ENCODE measurements at places on chromosomes 5 and 9. TPM values are rescaled to one million over a fixed set of nuclear protein-coding genes. Genes with fewer than 3 reads are reported as not detected.

The F12 gene
- 0.35 TPM for total RNA-seq

The CCNO gene
- total RNA-seq: not detected

The MAST4 gene
- 54.1 TPM for total RNA-seq

The FRRS1L gene
- total RNA-seq: not detected

The TMEM167A gene
- 46.7 TPM for total RNA-seq

The SLC6A7 gene
- total RNA-seq: not detected

The LRRC70 gene
- 4.6 TPM for total RNA-seq

The TMEM252 gene
- total RNA-seq: not detected

The PCDHA1 gene
- not detected for total RNA-seq

The ENTPD8 gene
- total RNA-seq: not detected

The CDH10 gene
- not detected for total RNA-seq

The INSL6 gene
- not detected for total RNA-seq

The CD180 gene
- not detected for total RNA-seq

The NFX1 gene
- 36.8 TPM for total RNA-seq

The FAM163B gene
- total RNA-seq: not detected

The PCDHA2 gene
- total RNA-seq: not detected
